ENCODE measurements at places on chromosomes 16 and 17. TPM values are rescaled to one million over a fixed set of nuclear protein-coding genes. Genes with fewer than 3 reads are reported as not detected.

FOXJ1 gene
- 21.7 TPM for total RNA-seq

OR4D1 gene
- total RNA-seq = under 0.01 TPM

BICDL2 gene
- not detected for total RNA-seq

CLDN6 gene
- total RNA-seq = 1.2 TPM

MYH2 gene
- under 0.01 TPM for total RNA-seq

CCL7 gene
- total RNA-seq = not detected

KDM6B gene
- 13.1 TPM for total RNA-seq

GNGT2 gene
- total RNA-seq = not detected

ZNF750 gene
- total RNA-seq = not detected

SDR42E2 gene
- total RNA-seq = 0.23 TPM

C17orf113 gene
- total RNA-seq = 4.2 TPM

RTN4RL1 gene
- 14.3 TPM for total RNA-seq

TMIGD1 gene
- total RNA-seq = not detected

EVI2A gene
- 5.5 TPM for total RNA-seq

SERPINF2 gene
- total RNA-seq = not detected

CSF3 gene
- total RNA-seq = not detected

CTRL gene
- 1.8 TPM for total RNA-seq

CD300E gene
- total RNA-seq = not detected

MT1F gene
- total RNA-seq = 1.8 TPM

RAB26 gene
- 8.1 TPM for total RNA-seq

All from diencephalon (tissue), 1 donor.